ENCODE measurements at places on chromosomes 3 and 15. TPM values are rescaled to one million over a fixed set of nuclear protein-coding genes. Genes with fewer than 3 reads are reported as not detected.

RCCD1 gene
- 8.3 TPM for total RNA-seq

IL5RA gene
- total RNA-seq: not detected

SI gene
- total RNA-seq: 1.0 TPM

GRCh38 chr3:101518421-101518871 lies 5.4 kb upstream of the SENP7 start:
- no peak for DNase-seq

DNA sequence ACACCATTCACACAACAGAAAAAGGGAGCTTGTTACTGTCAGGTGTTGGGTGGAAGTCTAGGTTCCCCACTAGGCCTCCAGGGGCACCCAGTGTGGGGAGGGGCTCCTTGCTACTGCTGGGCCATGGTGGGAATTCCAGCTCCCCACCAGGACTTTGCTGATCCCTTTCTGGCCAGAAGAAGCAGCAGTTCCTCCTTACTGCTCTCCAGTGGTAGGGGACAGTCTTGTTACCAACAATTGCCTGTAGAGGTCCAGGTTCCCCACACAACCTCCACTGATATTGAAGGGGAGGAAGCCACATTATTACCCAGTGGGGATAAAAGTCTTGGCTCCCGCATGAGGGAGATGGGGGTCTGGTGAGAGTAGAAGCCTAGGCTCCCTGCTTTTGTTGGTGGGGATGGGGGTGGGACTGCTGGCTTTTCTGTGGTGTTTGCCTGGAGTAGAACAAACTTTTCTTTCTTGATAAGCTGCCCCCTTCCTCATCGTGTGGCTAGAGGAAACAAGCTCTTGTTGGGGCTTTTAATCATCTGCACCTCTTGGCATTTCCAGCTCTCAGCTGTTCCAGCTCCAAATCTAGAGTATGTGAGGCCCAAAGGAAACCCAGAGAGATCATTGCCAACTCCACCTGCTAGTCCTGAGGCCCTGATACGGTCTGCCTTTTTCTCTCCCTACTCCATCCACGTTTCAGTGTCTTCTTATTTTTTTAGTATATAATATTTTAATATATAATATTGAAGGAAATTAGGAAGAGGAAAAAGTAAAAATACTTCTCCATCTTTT lies 824.2 kb downstream of the AGBL1 start:
- DNase-seq: no peak

- no peak for DNase-seq
Measured at GRCh38 chr15:84736375-84736774, 12.0 kb upstream of the ZNF592 start.

GRCh38 chr3:124078953-124079911 lies 87.3 kb upstream of the ROPN1 start:
- no peak for DNase-seq

NR1I2 gene
- 0.26 TPM for total RNA-seq

- no peak for DNase-seq
Measured at GRCh38 chr15:51270706-51271105, 67.7 kb downstream of the CYP19A1 start.

TYRO3 gene
- 63.4 TPM for total RNA-seq
